NCI-H1436 treated with DMSO at 0.1 percent for 48 hours (cell line): ENCODE measurements at places on chromosomes 12 and 14.

- DNase-seq = no peak
Observed at GRCh38 chr12:116060764-116061163, 216.7 kb downstream of the MED13L start.

DNA sequence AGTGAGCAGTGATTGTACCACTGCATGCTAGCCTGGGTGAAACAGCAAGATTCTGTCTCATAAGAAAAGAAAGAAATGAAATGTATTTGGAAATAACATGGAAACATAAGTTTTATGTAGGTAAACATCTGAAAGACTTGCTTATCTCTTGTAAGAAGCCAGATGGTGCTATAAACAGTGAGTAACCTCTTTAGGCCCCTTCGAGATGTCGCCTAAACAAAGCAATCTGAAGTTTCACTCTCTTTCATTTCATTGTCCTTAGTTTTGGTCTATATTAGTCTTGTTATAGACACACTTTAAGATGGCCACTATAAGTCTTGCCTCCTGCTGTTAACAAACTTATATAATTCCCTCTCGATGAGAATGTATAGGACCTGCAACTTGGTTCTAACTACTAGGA, 472.6 kb upstream of the ATP2B1 start:
- DNase-seq = no peak

DNA sequence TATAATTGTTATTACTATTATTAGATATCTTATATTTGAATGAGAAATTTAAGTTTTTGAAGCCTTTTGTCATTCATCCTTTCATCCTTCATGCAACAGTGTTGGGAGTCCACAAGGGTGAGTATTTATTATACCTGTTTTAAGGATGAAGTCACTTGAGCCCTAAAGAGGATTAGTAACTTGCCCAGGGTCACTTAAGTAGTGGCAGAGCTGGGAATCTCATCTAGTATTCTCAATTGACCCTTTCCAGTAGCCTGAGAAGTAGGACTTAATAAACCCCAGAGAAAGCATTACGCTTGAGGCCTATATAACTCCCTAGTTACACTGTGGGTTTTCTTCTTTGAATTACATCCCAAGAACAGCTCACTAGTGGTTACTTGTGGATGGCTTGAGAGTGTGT, 119.8 kb downstream of the SRGAP1 start:
- no peak for DNase-seq

DNA sequence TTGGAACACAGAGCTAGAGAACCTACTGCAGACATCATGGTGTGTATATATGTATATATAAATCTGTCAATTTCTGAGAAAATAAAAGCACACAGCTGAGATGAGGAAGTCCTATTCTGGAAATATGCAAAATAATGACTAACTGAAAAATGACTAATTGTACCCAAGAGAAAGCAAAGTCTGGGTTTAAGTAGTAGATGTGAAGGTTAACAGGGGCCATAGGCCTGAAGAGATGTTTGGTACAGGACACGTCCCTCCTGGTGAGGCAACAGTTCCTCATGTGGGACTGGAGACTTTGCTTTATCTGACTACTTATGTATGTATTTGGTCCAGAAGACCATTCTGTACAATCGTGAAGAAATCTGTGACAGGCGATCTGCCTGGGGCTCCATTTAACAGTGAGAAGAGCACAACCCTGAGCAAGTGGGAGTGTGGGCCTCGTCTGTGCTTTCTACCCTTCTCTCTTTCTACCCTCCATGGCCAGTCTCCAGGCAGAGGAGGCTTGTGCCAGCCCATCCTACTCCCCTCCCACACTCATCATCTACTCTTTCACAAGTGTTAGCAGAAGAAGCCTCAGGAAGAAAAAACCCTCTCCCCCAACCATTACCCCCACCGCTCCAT, 67.5 kb downstream of the SLC41A2 start:
- no peak for DNase-seq

DNA sequence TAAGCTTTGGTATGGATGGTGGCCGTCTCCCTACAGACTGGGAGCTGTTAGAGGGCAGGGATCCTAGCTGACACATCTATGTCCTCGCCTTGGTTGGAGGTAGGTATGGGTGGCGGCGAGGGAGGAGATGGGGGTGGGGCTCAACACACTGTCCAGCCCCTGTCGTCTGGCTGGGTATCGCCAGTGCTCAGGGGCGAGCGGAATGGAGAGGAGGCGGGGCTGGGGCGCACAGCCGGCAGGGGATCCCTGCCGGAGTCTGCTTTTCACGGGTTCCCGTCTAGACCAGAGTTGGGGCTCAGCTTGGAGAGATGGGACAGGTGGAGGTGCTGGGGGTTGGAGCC, 16.1 kb downstream of the TAMALIN start:
- no peak for DNase-seq

GRCh38 chr12:115504306-115505290, 772.9 kb downstream of the MED13L start:
- no peak for DNase-seq

DNA sequence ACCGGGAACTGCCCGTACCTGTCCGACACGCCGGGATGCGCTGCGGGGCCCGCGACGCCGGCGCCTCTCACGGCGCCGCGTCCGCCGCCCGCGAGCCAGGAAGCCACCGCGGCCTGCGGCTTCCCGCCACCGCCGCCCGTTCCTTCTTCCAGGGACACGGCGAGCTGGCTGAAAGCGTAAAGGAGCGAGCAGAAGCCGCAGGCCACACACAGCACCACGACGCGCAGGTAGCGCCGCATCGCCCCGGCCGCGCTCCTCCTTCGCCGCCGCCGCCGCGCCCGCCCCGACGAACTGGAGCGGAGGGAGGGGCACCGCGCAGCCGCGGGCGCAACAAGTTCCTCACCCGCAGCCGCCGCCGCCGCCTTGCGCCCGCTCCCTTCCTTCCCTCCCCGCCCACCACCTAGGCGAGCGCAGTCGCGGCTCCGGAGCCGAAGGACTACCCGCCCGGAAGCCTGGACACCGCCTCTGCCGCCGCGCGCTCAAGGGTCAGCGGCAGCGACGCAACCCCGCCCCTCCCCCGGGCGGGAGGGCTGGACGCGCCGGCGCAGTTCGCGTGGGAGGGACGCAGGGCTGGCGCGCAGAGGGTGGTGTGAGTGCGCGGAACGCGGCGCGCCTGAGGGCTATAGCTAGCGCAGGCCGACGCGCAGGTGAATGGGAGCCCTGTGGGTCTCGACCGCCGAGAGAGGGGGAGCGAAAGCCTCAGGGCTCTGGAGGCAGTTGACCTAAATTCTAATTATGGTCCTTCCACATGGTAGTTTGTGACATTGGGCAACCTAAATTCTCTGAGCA, at the start of gene GXYLT1:
GXYLT1 (minus strand) TSS at position 467 of the 789 bp plus-strand sequence; CDS start at position 239, 228 bp downstream.
- peak; percentile 27 for DNase-seq

GRCh38 chr14:78313499-78313898, 143.3 kb downstream of the NRXN3 start:
- no peak for DNase-seq

DNA sequence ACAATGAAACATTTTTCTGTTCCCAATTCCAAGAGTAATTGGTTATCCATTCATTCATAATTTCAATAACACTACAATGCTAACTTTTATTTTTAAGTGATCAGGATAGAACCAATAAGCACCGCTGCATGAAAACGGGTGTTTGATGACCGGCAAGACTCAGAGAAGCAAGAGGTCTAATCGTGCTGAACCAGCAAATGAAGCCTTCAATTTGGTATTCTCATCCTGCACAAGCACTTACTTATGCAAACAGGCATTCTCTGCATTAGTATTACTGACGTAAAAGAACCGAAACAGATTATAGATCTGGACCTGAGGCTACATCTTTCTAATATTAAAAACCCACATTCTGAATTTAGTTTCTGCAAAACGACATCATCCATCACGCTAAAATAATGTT, 67.7 kb downstream of the RBM19 start:
- peak; percentile 23 for DNase-seq

DNA sequence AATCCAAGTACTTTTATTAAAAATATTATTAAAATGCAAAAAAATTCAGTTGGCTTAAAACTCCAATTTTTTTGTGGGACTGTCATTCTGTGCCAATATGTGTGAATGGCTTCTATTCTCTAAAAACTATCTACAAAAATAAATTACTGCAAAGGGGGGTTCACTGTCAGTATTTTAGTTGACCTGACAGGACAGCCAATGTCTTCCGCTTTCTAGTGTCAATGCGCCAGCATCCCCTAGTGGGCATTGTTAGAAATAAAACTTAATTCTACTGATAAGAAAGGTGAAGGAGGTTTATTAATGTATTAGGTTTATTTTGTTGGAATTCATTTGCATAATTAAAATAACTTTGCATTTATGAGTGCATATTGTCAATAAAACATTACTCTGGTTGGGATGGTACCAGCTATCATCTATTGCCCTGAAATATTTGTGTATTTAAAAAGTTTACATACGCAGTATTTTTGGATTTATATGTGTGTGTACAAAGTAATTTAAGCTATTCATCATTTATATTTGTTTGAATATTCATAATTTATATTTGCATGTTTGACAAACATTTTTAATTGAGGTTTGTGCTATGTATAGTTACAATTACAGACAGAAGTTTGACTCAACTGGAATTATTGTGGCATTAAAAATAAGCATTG, 527.2 kb downstream of the FLRT2 start:
- no peak for DNase-seq

GRCh38 chr12:121969726-121970125, 51.3 kb downstream of the CFAP251 start:
- no peak for DNase-seq

DNA sequence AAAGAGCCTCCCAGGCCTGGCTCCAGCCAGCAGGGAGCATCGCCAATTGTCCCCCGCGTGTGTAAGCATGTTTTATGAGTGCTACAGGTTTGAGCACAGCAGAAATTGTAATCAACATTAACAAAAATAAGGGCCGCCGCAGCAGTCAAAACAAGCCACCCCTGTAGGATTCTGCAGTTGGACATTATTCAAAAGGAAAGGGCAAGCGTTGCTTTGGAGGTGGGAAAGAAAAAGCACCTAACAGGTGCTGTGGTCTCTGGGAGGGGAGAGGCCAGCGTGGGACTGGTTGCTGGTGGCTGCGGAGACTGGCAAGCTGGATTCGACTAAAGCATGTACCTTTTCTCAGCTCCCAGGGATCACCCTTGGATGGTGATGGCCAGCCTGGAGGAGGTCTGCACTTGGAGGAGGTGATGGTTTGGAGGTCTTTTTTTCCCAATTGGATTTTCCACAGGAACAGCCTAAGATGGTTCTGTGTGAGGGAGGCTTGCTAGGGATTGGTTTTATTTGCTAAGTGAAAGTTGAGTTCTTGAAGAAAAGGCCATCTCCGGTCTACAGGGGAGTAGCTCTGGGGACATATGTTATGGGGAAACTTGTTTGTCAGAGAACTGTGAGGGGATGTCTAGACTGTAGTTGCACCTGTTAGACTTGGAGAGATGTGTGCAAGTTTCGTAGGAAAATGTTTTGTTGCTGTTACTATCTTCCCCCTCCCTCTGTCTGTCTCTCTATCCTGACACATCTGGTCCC, 2.0 kb downstream of the DYRK2 start:
- DNase-seq = no peak

DNA sequence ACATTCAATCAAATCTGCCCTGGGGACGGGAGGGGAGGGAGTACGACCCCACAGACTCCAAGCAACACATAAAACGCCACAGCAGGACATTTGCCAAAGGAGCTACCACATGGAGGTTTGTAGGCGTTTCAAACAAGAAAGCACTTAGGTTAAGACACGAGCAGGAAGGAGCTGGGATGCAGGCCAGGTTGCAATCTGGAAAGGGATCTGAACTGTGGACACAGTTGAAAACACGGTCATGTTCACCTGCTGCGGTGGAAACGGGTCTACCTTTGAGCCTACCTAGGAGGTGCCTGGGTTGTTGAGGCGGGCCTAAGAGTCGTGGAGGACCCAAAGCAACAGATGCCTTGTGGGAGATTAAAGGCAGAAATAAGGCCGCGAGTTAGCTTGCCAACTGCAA, 18.4 kb downstream of the PRKAB1 start:
- DNase-seq = no peak

- no peak for DNase-seq
Observed at GRCh38 chr12:15931590-15932053, 20.5 kb downstream of the DERA start.

- no peak for DNase-seq
Observed at GRCh38 chr12:6700646-6701051, at the start of gene PIANP. PIANP (minus strand) TSS chr12:6700815; CDS start chr12:6698061, 2,754 bp downstream.

GRCh38 chr12:124419292-124420040, 124.6 kb downstream of the RFLNA start:
- no peak for DNase-seq

DNA sequence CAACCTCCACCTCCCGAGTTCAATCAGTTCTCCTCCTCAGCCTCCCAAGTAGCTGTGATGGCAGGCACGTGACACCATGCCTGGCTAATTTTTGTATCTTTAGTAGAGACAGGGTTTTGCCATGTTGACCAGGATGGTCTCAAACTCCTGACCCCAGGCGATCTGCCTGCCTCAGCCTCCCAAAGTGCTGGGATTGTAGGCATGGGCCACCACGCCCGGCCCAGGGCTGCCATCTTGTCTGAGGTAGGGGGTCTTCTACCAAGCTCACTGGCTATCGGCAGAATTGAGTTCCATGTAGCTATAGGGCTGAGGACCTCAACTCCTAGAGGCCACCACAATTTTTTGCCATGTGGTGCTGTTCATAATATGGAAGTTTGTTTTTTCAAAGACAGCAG, 115.6 kb downstream of the EGLN3 start:
- no peak for DNase-seq

DNA sequence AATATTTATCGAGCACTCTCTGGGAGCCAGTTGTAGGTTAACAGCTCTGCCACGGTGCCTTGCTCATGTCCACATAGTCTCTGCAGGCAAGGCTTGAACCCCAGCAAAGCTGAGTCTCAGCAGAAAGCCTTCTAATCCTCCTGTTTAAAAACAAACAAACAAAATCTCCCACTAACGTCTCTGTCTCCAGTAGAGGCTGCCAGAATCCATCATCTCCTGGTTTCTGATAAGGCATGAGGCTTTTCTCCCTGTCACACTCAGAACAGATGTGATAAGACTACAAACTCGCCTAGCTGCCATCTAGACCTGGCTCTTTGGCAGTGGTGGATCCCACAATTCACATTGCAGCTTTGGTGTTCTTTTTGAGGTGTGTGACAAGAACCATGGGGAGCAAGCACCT, 813.2 kb downstream of the AACS start:
- DNase-seq = no peak

DNA sequence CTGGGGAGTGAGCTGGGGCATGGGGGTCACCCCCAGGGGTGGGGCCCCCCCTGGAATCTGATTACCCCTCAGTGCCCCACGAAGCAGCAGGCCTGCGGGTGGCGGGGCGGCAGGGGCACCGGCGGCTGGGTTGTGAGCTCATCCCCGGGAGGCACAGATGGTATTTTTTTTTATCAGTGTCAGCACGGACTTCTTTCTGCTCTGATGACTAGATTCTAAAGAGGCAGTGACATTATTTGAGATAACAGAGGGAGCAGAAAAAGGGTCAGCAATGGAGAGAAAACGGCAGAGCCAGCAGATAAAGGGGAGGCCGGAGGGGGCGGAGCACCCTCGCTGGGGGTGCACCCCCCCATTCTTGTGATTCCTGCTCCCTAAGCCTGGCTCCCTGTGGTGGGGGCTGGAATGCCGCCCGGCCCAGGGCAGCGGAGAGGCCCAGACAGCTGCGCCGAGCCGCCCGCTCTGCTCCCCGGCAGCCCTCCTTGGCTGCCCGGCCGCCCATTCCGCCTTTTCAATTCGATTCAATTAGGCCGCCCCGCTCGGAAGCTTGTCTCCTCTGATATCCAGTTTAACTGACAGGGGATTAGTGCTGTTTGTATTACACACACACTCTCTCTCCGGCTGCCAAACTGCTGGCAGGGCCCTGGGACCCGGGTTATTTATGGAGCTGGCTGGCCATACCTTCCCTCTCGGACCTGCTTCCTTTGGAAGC, 32.9 kb downstream of the MVK start:
- DNase-seq = no peak

GRCh38 chr12:44021471-44021971, 185.6 kb downstream of the TMEM117 start:
- no peak for DNase-seq
